ENCODE measurements at places on chromosomes 3 and 15.
A peak's percentile ranks its signal among the peaks of the same experiment; 100 is the strongest.

DNA sequence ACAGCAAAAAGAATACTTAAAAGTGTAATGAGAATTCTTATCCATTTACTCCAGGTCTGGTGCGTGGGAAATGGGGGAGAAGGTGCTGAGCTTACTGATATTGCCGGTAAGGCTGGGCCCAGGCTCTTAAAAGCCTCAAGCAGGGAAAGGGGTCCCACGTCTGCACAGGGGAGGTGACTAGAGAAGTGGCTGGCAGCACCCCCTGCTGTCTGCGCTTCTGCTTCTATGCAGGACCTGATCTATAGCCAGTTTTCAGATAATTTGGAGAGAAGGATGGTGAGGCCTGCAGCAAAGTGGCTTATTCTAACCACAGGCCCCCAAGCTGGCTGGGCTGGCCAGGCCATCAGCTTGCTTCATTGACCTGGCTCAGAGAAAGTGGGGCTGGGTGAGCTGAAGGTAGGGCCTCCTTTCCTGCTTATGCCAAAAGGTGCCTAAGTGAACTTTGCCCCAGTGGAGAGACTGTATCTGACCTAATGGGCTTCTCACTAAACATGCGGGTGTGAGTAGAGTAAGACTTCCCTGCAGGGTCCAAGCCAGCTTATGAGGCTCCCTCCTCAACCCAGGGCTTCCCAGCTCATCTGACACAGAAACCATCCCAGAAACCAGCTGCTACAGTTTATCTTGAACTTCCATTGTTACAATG, 30.9 kb upstream of the ATP1B3 start:
- no peak for DNase-seq

GRCh38 chr3:151526757-151527156, 65.9 kb upstream of the IGSF10 start:
- no peak for DNase-seq

- no peak for DNase-seq
Observed at GRCh38 chr3:161336661-161337060, 34.7 kb downstream of the SPTSSB start.

DNA sequence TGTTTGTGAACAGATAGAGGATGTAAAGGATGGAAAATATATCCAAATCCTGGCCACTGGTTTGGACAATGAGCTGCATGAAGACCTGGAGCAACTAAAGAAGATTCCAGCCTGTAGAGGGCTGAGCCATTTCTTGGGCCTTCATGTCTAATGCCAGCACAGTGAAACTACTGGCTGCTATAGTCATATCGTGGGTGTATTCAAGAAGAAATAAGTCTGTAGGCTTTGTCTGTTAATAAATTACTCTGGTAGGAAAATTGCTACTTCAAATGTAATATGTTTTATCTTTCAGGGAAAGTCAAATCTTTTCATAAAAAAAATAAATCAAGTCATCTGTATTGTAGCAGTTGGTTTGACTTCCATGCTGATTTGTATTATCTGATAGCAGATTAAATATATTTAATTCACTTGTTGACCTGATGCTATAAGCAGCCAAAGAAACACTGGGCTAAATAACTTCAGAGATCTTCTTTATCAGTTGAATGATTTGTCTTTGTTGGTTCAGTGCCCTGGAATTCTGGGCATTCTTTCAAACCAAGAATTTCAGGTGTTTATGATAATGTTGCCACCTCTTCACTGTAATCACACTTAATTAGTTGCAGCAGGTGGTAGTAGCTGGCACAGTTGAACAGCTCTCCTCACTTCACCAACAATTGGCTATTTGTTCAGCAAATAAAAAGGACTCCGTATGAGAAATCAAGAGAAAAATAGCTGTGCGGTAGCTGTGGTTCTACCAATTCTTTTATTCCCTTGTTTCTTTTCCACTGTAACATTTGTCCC, 1109.5 kb downstream of the NSUN3 start:
- DNase-seq: no peak

- DNase-seq: no peak
Observed at GRCh38 chr3:14701676-14702075, 26.7 kb downstream of the C3orf20 start.

GRCh38 chr3:72976281-72976741, 20.3 kb upstream of the PPP4R2 start:
- DNase-seq: no peak

DNA sequence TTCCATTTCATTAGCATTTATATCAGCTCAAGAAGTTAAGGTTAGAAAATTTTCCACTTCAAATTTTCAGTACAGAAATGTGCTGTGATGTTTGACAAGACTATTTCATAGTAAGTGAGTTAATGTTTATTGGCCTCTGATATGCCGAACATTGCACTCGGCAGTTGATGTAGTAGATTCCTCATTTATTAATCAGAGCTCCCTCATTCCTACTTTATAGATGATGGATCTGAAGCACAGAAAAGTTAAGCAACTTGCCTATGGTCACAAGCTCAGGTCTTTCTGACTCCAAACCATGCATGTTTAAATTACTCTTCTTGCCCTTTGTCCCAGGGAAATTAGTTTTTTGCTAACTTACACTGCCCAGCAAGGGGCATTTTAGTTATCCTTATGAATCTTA, 92.0 kb downstream of the ATG7 start:
- DNase-seq: no peak

DNA sequence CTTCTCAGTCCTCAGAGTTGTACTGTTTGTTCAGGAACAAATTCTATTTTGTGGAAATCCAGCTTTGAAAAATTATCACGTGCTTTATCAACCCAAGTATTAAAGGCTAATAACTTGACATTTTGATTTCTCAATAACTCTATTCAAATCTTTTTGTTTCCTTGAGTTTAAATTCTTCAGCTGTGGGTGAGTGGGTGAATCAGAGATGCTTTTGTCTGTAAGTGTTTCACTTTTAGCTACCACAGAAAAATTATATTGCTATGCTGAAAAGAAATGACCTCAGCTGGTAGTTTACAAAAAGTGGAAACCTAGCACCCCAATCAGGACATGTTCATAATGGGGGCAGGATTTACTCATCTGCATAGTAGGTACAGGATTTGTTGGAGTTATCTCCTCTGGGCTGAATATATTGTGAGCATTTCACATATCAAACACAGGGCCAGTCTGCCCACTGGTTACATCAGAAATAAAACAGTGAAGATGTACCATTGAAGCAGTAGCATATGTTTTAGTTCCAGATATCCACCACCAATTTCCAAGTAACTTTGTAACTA, 30.5 kb downstream of the MINDY4B start:
- no peak for DNase-seq

- DNase-seq: peak; percentile 26
Observed at GRCh38 chr15:88250826-88251225, 5.7 kb downstream of the NTRK3 start.

DNA sequence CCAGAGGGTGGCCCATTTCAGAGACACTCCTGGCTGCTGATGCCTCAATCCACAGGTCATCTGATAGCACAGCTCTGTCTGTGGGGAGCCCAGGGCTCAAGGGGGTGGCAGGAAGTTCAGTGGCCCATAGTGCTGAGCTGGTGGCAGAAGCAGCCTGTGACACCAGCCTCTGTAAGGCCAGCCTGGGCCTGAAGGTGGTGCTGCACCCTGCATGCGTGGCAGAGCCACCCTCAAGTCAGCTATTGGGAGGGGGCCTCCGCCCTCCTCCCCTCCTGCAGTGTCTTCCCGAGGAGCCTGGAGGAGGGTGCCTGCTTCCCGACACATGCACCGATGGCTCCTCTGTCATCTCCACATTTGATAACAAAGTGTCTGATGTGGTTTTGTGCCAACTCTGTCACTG, 3.0 kb downstream of the PLA1A start:
- no peak for DNase-seq

- DNase-seq: no peak
Observed at GRCh38 chr3:30658328-30659052, 52.1 kb downstream of the TGFBR2 start.

GRCh38 chr15:90004671-90005070, 3.5 kb downstream of the ZNF710 start:
- peak; percentile 28 for DNase-seq

GRCh38 chr15:33517944-33518343, 207.2 kb downstream of the RYR3 start:
- no peak for DNase-seq

DNA sequence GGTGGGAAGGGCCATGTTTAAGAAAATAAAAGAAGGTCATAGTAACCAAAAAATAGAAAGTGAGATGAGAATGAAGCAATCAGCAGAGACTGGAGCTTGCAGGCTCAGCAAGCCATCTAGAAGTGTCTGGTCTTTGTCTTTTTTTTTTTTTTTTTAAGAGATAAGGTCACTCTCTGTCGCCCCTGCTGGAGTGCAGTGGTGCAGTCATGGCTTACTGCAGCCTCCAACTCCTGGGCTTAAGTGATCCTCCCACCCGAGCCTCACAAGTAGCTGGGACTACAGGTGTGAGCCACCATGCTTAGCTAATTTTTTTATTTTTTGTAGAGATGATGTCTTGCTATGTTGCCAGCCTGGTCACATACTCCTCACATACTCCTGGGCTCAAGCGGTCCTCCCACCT, 36.2 kb downstream of the GXYLT2 start:
- DNase-seq: no peak

- DNase-seq: no peak
Observed at GRCh38 chr3:97979610-97980009, 7.4 kb upstream of the RIOX2 start.

DNA sequence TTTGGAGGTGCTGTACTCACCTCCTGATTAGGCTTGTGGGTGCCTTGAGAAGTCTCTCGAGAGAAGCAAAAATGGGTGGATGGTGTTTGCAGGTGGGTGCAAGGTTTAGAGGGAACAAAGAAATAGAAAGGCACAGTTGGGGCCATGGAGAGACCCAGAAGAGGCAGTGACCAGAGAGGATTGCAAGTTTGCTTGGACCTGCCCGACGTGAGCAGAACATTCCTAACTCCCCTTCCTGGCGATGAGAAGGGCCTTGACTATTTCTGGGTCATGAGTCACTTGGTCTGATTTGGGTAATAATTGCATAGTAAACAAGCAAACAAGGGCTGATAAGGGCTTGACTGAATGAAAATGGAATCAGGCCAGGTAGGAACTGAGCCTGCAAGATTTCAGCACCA, 7.0 kb upstream of the CTSH start:
- DNase-seq: no peak

- DNase-seq: no peak
Observed at GRCh38 chr3:136694321-136694720, 57.9 kb downstream of the STAG1 start.

DNA sequence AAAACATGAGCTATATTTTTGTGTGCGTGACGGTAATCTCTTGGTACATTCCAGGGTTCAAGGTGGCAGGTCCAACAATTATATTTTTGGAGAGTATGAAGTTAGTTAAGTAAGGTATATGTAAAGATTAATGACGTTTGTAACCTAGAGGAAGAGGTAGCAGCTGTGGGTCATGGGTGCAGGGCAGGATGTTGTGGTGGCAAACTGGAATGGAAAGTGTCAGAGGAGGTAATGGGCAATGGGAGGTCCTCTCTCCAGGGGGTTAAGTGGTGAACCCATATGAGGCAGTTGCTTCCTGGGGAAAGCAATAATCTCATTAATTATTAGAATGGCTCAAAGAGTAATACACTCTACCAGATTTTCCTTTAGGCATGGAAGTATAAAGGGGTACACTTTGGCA, 1.0 kb upstream of the CD200R1L start:
- no peak for DNase-seq

DNA sequence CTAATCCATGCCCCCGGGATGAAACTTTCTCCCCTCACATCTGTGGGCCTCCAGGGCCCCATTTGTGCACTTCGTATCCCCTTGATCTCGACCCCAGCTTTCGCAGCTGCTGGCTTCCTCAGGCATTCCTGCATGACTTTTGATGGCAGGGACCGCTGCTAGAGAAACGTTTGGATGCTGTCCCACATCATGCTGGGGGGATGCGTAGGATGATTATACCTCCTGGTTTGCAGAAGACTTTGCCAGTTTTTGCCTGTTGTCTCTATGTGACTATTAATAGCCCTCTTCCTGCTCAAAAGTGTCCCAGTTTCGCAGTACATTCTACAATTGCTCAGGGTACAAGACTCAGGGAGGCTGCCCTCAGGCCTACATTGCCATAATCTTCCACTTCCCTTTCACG, 10.4 kb upstream of the KCNAB1 start:
- no peak for DNase-seq

DNA sequence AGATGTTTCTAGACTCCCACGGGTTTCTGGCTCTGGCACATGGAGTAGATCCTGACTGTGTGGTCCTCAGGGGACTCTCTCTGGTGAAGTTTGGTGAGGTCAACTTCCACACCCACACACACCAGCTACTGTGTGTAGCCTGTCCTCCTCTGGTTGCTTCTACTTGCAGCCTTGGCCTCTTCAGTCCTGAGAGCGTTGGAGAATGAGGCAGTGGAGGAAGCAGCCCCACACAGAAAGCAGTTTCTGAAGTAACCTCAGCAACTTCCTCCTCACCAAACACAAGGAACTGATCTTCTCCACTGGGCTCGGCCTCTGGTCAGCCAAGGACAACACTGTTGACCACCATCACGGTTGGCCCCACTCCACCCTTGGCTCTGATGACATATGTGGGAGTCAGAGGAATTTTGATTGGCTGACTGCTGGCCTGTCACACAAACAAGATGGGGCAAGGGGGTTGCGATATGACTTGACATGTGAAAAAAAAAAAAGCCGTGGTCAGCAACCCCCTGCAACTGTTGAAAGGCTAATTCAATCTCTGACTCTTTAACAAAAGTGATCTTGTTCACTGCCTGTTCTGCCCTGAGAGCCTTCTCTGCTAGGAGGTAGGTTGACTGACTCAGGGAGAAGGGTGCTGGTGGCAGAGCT, 19.6 kb downstream of the CD86 start:
- DNase-seq: peak; percentile 21

DNA sequence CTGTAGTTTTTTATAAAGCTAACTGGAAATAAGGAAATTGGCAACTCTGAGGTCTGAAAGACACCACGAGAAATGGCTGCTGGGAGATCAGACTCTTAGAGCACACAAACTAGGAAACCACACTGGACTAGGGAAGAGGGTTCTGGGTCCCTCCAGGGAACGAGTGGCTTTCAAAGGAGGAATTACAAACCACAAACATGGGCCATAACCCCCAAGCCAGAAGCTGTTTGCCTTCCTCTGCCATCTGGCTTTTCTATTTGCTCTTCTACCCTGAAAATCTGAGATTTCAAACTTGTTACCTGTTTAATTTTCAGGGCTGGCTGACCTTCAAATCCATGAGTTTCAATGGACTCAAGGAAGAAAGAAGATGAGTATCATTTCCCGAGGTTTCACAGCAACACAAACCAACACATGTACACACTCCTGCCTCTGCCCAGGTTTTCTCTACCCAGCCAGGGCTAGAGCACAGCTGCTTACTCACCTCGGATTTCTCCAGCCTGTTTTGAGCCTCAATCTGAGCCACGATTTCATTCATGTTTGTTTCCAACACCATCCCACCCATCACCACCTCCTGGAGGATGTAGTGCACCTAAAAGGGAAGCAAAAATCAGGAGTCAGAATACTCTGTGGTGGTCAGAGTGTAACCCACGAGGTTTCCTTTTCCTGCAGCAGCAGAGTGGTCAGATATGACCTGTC, 22.6 kb upstream of the ANPEP start:
- DNase-seq: no peak

All from midbrain (tissue), 1 donor.